ENCODE measurements at places on chromosomes 2 and 18. TPM values are rescaled to one million over a fixed set of nuclear protein-coding genes. Genes with fewer than 3 reads are reported as not detected.
A peak's percentile ranks its signal among the peaks of the same experiment; 100 is the strongest.

Gene PLCD4
- total RNA-seq, result 0.89 TPM

Gene KCNJ3
- not detected for total RNA-seq

Gene TAF4B
- total RNA-seq, result 2.2 TPM

Gene CAPN14
- 0.26 TPM for total RNA-seq

Gene INPP5D
- 40.5 TPM for total RNA-seq

Gene DCDC2C
- total RNA-seq, result not detected

Gene MAP2
- 67.1 TPM for total RNA-seq

- no peaks in the 10 kb centered on the region for H3K36me3 ChIP-seq
- H3K4me1 ChIP-seq, result no peaks in the 10 kb centered on the region
- H3K27me3 ChIP-seq, result peaks cover 10% of the 10 kb centered on the region
- H3K4me3 ChIP-seq, result no peak overlapping the region
- no peak for DNase-seq
These were observed 10.8 kb upstream of the LYPD6B start for GRCh38 chr2:149027590-149028250.

DNA sequence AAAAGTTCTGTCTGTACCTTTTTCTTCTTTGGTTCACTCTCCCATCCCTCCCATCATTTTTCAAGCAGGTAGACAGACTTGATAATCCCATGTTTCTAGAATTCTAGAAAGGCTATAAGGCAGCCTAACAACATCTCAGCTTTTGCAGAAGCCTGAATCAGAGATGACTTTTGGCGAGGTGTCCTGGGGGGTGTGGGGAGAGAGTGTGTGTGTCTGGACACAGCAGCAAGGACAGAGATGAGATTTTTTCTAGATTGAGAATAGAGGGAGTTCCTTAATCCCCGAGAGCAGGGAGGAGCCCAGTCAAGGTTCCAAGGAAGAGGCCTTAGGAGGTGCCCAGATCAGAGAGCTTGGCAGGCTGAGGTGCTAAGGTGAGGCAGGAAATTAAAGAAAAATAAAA is 22.0 kb upstream of the LAPTM4A start:
- H3K27me3 ChIP-seq, result no peaks in the 10 kb centered on the region
- no peak overlapping the region for H3K4me3 ChIP-seq
- H3K36me3 ChIP-seq, result no peaks in the 10 kb centered on the region
- H3K27ac ChIP-seq, result no peak overlapping the region
- peaks cover 6% of the 10 kb centered on the region for H3K4me1 ChIP-seq

DNA sequence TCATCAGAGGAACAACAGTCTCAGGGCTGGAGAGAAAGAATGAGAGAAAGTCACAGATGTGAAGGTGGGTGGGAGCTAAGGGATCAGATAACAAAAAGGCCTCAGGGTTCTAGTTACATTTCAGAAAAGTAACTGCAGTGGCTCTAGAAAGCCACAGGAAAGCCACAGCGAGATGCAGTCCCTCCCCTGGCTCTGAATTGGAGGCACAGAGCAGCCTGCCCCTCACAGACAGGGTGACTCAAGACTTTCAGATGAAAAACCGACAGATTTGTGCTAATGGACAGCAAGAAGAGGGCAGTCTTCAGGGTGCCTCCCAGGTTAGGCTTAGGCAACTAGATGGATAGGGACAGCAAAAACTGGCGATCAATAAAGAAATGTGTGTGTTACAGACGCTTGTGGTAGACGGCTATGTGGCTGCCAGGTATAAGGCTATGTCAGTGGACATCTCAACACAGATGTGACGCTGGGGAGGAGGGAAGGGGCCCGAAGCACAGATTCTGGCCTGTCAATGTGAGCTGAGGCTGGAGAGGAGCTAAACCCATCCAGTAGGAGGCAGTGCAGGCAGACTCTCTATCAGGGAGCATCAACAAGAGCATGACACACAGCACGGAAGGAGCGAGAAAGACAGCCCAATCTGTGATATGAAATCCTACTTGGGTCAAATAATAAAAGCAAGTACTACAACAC is 26.2 kb downstream of the UNC50 start:
- no peaks in the 10 kb centered on the region for H3K27me3 ChIP-seq
- peaks cover 95% of the 10 kb centered on the region for H3K36me3 ChIP-seq
- H3K27ac ChIP-seq, result no peak overlapping the region
- H3K4me1 ChIP-seq, result no peaks in the 10 kb centered on the region
- no peak for DNase-seq

- H3K36me3 ChIP-seq, result no peaks in the 10 kb centered on the region
- peaks cover 40% of the 10 kb centered on the region for H3K4me1 ChIP-seq
- H3K27ac ChIP-seq, result no peak overlapping the region
- H3K27me3 ChIP-seq, result peaks cover 99% of the 10 kb centered on the region
These were observed 1.5 kb upstream of the DLX1 start for GRCh38 chr2:172083628-172084394.

- H3K27ac ChIP-seq, result no peak overlapping the region
- no peaks in the 10 kb centered on the region for H3K27me3 ChIP-seq
- DNase-seq, result no peak
- H3K4me3 ChIP-seq, result no peak overlapping the region
- H3K4me1 ChIP-seq, result peaks cover 13% of the 10 kb centered on the region
- H3K36me3 ChIP-seq, result no peaks in the 10 kb centered on the region
These were observed 80.4 kb upstream of the ZCCHC2 start for GRCh38 chr18:62442391-62442790.

- peaks cover 31% of the 10 kb centered on the region for H3K36me3 ChIP-seq
- no peak for DNase-seq
- H3K4me3 ChIP-seq, result no peak overlapping the region
- H3K27ac ChIP-seq, result no peak overlapping the region
- H3K27me3 ChIP-seq, result no peaks in the 10 kb centered on the region
These were observed 31.0 kb downstream of the ZC3H15 start for GRCh38 chr2:186517090-186517489.

- no peaks in the 10 kb centered on the region for H3K27me3 ChIP-seq
- no peak overlapping the region for H3K4me3 ChIP-seq
- no peak overlapping the region for H3K27ac ChIP-seq
- H3K4me1 ChIP-seq, result no peaks in the 10 kb centered on the region
- DNase-seq, result no peak
- no peaks in the 10 kb centered on the region for H3K36me3 ChIP-seq
These were observed 135.1 kb upstream of the SMAD2 start for GRCh38 chr18:48065601-48065995.

- H3K4me3 ChIP-seq, result no peak overlapping the region
- no peaks in the 10 kb centered on the region for H3K27me3 ChIP-seq
- H3K36me3 ChIP-seq, result no peaks in the 10 kb centered on the region
These were observed 236.2 kb downstream of the ETAA1 start for GRCh38 chr2:67633212-67633856.

DNA sequence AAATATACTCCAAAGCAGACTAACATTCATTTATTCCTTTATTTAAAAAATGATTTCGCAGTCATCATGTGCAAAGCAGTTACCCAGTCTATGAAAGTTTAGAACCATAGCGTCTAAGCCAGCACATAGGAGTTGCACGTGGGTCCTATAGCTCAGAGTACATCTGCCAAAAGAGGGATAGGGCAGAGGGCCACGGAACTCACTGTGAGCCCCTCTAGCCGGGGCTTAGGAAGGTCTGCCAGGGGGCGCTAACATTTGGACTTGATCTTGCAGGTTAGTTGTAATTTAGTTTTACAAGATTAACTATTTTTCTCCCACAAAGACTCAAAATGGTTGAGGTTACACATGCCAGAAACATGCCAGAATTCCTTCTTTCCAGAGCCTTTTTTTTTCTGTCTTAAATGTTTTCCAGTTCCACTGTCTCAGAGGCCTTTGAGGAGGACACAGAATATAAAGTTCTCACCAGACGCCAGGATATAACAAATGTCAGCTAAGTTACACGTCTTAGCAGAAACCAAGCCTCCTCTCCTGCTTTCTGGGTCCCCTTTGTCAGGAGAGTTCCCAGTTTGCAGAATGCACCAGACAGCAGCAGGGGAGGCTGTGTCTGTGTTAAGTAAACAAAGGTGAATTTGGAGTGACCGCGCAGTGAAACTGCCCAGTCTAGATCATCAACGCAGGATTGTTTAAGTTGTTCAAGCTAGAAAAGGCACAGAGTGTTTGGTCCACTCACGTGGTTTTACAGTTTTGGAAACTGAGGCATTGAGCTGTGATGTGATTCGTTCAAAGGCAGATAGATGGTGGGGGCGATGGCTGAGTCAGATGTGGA is 292.0 kb downstream of the PRKCE start:
- no peak overlapping the region for H3K27ac ChIP-seq
- H3K36me3 ChIP-seq, result no peaks in the 10 kb centered on the region
- H3K27me3 ChIP-seq, result no peaks in the 10 kb centered on the region
- no peak for DNase-seq

GRCh38 chr18:22300665-22301636 is 116.8 kb downstream of the CTAGE1 start:
- no peaks in the 10 kb centered on the region for H3K27me3 ChIP-seq
- DNase-seq, result no peak
- H3K4me1 ChIP-seq, result peaks cover 4% of the 10 kb centered on the region
- no peak overlapping the region for H3K27ac ChIP-seq
- H3K36me3 ChIP-seq, result no peaks in the 10 kb centered on the region
- no peak overlapping the region for H3K4me3 ChIP-seq

- no peak for DNase-seq
- no peaks in the 10 kb centered on the region for H3K36me3 ChIP-seq
- H3K4me1 ChIP-seq, result no peaks in the 10 kb centered on the region
These were observed 32.5 kb upstream of the MRPS9 start for GRCh38 chr2:105005181-105005951.

DNA sequence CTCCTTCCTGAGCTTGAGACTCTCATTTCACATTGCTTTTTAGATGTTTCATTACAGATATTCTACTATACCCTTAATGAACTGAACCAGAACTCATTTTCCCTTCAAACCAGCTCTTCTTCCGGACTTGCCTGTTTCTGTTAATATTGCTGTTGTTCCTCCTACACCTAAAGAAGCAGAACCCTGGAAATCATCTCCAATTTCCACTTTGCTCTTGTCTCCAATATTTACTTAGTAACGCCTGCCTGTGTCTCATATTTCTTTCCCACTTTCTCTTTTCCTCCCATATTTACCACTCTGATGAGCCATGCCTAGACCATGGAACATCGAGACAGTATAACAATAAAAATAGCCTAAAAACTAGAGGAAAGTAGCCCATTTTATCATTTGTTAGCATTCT is 17.9 kb upstream of the GMCL1 start:
- H3K36me3 ChIP-seq, result peaks cover 5% of the 10 kb centered on the region
- no peak overlapping the region for H3K4me3 ChIP-seq
- no peak for DNase-seq
- H3K4me1 ChIP-seq, result peaks cover 2% of the 10 kb centered on the region

DNA sequence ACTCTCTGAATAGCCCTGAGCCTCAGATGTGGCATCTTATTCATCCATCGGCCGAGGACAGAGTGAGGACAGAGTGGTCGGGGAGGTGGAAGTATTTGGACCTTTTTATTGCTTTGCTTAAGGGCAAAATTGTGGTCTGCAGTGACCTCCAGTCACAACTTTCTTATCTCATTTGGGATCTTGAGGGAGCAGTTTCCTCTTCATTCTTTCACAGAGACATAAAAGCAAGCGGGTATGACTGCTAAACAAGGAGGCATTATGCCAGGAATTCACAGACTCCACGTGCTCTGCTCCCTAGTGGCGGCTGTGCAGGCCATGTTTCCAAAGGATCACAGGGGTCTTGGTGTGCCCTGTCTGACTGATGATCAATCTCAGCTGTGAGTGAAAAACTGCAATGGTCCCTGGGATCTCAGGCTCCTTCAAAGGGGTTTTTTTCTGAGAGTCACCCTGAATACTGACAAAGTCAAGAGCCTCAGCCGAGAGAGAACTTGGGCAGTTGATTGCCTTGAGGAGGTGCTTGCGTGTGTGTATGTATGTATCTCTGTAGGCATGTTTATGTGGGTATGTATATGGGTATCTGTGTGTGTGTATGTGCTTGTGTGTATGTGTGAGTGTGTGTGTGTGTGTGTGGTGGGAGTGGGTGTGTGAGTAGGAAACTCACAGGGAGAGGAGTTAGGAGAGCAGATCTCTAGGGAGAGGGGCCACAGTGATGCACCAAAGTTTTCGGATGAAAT is 47.7 kb downstream of the RAPGEF4 start:
- H3K27me3 ChIP-seq, result peaks cover 3% of the 10 kb centered on the region
- H3K27ac ChIP-seq, result no peak overlapping the region
- no peak overlapping the region for H3K4me3 ChIP-seq
- DNase-seq, result peak; percentile 9
- no peaks in the 10 kb centered on the region for H3K36me3 ChIP-seq
- H3K4me1 ChIP-seq, result no peaks in the 10 kb centered on the region

DNA sequence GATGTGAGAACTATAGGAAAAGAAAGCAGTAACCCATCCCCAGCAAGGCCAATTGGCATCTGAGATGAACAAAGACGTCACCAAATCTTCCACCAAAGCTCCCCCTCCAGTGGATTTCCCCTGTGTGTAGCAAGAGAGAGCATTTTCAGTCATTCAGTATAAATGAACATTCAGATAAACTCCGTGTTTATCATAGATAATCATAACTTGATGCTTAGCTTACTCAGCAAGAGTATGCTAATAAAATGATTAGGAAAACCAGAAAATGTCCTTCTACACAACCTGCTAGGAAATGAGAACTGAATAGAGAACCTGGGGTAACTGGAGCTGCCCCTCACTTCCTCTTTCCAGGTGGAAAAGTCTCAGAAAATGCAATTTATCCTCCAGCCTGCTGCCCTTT is 198.0 kb upstream of the CCDC150 start:
- H3K27ac ChIP-seq, result no peak overlapping the region
- no peaks in the 10 kb centered on the region for H3K36me3 ChIP-seq
- DNase-seq, result no peak
- no peak overlapping the region for H3K4me3 ChIP-seq
- H3K4me1 ChIP-seq, result no peaks in the 10 kb centered on the region

GRCh38 chr2:140027320-140027719 is 1247.1 kb upstream of the NXPH2 start:
- H3K27me3 ChIP-seq, result no peaks in the 10 kb centered on the region
- DNase-seq, result no peak
- H3K4me1 ChIP-seq, result no peaks in the 10 kb centered on the region
- no peak overlapping the region for H3K4me3 ChIP-seq
- no peak overlapping the region for H3K27ac ChIP-seq

DNA sequence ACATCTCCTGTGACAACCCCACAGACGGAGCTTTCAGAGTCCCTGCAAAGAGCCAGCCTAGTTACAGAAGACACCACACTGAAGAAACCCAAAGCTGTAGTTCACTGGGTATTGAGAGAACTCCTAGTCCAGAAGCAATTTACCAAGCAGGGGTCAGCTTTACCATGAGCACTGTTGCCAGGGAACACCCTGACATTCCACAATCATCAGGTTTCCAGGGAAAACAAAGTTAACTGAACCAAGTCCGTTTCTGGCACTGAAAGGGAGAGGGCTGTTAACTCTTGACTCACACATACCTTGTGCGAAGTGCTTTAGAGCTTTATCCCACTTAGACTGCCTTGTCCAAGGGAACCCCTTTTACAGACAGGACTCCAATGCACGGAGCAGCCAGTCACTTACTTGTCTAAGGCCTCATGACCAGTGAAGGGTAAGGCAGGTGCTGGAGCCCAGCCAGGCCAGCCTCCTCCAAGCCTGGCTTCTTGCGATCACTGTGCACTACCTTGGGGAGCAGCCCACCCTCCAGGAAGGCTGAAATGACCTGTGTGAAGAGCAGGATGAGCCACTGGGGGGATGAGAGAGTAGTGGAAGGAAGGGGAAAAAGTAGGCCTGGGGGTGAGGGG is 53.9 kb downstream of the REEP1 start:
- no peaks in the 10 kb centered on the region for H3K4me1 ChIP-seq
- H3K4me3 ChIP-seq, result no peak overlapping the region
- no peaks in the 10 kb centered on the region for H3K27me3 ChIP-seq
- no peak for DNase-seq
- no peaks in the 10 kb centered on the region for H3K36me3 ChIP-seq
- H3K27ac ChIP-seq, result no peak overlapping the region

All from left lung (tissue), 14 donors.